ENCODE measurements at places on chromosomes 6 and 20.

- no peak for DNase-seq
Measured at GRCh38 chr6:116456927-116457326, 4.2 kb upstream of the CALHM6 start.

DNA sequence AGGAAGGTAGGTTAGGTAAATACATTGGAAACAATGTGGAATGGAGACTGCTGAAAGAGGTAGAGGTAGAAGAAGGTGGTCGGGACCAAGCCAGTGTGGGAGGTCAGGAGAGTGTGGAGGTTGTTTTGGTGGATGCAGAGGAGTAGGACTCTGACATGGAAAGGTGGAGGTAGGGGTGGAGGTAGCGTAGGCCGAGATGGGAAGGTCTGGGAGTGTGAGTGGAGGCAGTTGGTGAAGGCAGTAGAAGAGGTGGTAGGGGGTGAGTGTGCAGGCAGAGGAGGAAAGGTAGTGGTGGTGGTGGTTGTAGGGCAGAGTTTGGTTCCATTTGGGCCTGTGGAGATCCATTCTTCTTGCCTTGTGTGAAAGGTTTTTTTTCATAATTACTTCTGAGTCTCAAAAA is 599.6 kb upstream of the FLRT3 start:
- DNase-seq, result no peak

DNA sequence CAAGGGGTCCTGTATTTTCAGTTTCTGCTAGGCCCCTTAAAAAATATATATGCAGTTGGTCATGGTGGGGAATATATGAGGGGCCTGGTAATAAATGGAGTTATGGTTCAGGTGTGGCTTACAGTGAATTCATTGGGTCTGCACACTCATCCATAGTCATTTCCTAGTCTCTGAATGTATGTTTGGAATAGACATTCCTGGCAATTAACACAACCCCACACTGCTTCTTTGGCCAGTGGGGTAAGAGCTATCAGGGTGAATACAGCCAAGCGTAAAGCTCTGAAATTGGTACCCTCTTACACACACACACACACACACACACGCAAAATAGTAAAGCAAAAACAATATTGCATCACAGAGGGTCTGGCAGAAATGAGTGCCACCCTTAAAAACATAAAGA is 56.5 kb downstream of the QRSL1 start:
- no peak for DNase-seq

- no peak for DNase-seq
Measured at GRCh38 chr6:33678932-33679490, 32.5 kb downstream of the UQCC2 start.

GRCh38 chr20:40930561-40930960 is 98.1 kb upstream of the TOP1 start:
- no peak for DNase-seq

DNA sequence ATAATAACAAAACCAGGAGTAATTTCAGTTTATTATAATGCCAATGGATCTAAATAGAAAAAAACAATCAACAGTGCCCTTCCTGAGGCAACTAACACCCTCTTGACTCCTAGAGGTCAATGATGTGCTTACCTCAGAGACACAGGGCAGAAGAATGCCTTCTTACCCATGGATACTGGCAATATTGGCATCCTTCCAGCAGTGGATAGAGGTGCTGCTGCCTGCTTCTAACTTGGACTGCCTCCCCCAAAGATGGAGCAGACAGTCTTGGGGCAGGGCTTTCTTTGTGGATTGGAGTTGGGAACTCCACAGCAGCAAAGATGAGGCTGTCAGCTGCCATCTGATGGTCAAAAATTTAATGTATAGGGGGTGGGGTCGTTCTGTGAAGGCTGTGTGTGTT is 78.7 kb downstream of the AK9 start:
- no peak for DNase-seq

GRCh38 chr6:151733680-151734320 is 73.7 kb upstream of the ESR1 start:
- DNase-seq, result no peak

- no peak for DNase-seq
Measured at GRCh38 chr20:31664696-31665354, 27.1 kb downstream of the COX4I2 start.

DNA sequence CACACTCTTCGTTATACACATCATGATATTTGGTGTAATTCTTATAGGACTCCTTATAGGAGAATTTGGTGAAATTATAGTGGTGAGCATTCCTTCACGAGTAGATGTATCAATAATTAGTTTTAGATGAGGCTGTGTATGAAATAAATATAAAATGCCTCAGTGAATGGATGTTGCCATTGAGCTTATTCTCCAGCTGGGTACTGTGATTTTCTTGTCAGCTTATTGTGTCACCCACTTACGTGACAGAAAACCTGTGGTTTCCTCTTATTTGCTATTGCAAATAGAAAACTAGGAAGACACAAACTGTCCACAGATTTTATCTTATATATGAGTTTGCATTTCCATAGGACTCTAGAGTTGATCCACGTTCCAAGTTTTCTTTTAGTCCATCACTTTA is 439.9 kb upstream of the RNF217 start:
- no peak for DNase-seq

- no peak for DNase-seq
Measured at GRCh38 chr6:105713474-105714118, 310.7 kb upstream of the PREP start.

DNA sequence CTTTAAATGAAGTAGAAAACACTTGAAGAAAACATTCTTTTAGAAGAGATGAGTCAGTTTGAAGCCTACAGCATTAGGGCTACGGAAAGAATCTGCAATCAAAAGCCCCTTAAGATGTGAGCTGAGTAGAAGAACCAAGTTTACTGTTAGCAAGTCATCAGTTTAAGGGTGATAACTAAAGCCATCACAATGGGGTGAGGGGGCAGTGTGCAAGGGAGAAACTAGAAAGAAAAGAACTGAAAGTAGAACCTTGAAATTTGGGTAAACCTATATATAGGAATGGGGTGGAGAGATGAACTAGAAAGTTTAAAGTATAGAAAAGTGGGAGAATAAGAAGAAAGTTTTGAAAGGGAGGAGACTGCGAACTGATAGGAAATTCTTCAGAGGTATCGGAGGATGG is 212.9 kb downstream of the COL19A1 start:
- DNase-seq, result no peak

- no peak for DNase-seq
Measured at GRCh38 chr20:41476013-41476441, 109.4 kb upstream of the EMILIN3 start.

Measured in stimulated activated CD8-positive, alpha-beta memory T cell treated with anti-CD3 and anti-CD28 coated beads, Interleukin-4, amount 100 ng/mL, for 1 hour (primary cell).